Kidney (tissue), 22 donors: ENCODE measurements at places on chromosomes 12 and 14. TPM values are rescaled to one million over a fixed set of nuclear protein-coding genes. Genes with fewer than 3 reads are reported as not detected.
A peak's percentile ranks its signal among the peaks of the same experiment; 100 is the strongest.

- no peaks in the 10 kb centered on the region for H3K27me3 ChIP-seq
- H3K4me1 ChIP-seq, result peaks cover 14% of the 10 kb centered on the region
- DNase-seq, result no peak
- H3K4me3 ChIP-seq, result no peak overlapping the region
- H3K27ac ChIP-seq, result no peak overlapping the region
Observed at GRCh38 chr12:22541496-22542155, 2.7 kb downstream of the C2CD5 start.

GRCh38 chr14:21350539-21350938 lies 33.3 kb downstream of the SUPT16H start:
- no peak for DNase-seq
- H3K4me3 ChIP-seq, result no peak overlapping the region
- no peaks in the 10 kb centered on the region for H3K27me3 ChIP-seq
- H3K4me1 ChIP-seq, result no peaks in the 10 kb centered on the region
- H3K36me3 ChIP-seq, result peaks cover 8% of the 10 kb centered on the region
- no peak overlapping the region for H3K27ac ChIP-seq

GRCh38 chr12:7078163-7078562 lies 14.1 kb downstream of the C1R start:
- no peak overlapping the region for H3K4me3 ChIP-seq
- H3K27me3 ChIP-seq, result no peaks in the 10 kb centered on the region
- no peak for DNase-seq
- H3K4me1 ChIP-seq, result no peaks in the 10 kb centered on the region

- DNase-seq, result no peak
- no peak overlapping the region for H3K4me3 ChIP-seq
- H3K36me3 ChIP-seq, result peaks cover 15% of the 10 kb centered on the region
- H3K27ac ChIP-seq, result no peak overlapping the region
Observed at GRCh38 chr12:110015132-110015531, 15.9 kb downstream of the ANKRD13A start.

DNA sequence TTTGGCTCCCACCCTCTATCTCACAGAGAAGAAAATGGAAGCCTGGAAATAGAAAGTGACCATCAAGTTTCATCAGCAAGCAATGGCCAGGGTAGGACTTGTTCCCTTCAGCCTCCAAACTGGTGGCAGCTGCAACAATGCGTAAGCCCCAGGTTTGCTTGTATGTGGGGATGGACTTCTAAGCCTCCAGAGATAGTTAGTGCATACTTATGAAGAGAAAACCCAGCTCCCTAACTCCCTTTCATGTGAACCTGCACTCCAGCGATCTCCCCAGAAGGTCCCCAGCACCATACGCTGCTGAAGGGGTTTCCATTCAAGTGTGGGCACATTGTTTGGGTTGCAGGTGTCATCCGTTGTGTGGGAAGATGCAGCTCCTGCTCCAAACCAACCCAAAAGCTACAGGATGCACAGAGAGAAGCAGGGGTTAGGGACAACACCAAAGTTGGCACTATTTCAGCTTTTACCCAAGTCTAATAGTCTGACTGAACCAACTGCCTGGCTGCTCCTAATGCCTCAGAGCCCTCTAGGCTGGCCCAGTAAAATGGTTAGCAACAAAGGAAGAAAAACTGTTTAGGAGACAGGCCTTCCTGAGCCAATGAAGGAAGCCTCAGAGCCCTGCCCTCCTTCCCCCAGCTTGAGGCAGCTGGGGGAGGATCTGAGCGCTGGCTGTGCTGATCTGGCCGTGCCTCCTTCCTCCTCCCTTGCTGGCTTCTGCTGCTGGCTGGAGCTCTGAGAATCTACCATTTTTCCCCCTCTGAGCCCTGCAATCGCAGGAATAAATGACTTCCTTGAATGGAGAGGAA lies 12.3 kb downstream of the ZFP36L1 start:
- peak; percentile 90 for DNase-seq
- H3K4me1 ChIP-seq, result peaks cover 11% of the 10 kb centered on the region
- H3K27ac ChIP-seq, result peak overlapping the region; percentile 76
- H3K27me3 ChIP-seq, result no peaks in the 10 kb centered on the region

- no peaks in the 10 kb centered on the region for H3K36me3 ChIP-seq
- no peaks in the 10 kb centered on the region for H3K27me3 ChIP-seq
Observed at GRCh38 chr14:68076451-68076850, 256.9 kb downstream of the RAD51B start.

GRCh38 chr14:74578479-74578878 lies 33.6 kb downstream of the LTBP2 start:
- no peaks in the 10 kb centered on the region for H3K27me3 ChIP-seq
- H3K4me1 ChIP-seq, result peaks cover 12% of the 10 kb centered on the region
- no peak overlapping the region for H3K4me3 ChIP-seq
- H3K27ac ChIP-seq, result no peak overlapping the region
- H3K36me3 ChIP-seq, result no peaks in the 10 kb centered on the region

GRCh38 chr14:104877066-104877805 lies 12.2 kb downstream of the CEP170B start:
- DNase-seq, result peak; percentile 57
- H3K27me3 ChIP-seq, result no peaks in the 10 kb centered on the region
- peaks cover 2% of the 10 kb centered on the region for H3K4me1 ChIP-seq
- H3K4me3 ChIP-seq, result no peak overlapping the region
- peaks cover 8% of the 10 kb centered on the region for H3K36me3 ChIP-seq

DNA sequence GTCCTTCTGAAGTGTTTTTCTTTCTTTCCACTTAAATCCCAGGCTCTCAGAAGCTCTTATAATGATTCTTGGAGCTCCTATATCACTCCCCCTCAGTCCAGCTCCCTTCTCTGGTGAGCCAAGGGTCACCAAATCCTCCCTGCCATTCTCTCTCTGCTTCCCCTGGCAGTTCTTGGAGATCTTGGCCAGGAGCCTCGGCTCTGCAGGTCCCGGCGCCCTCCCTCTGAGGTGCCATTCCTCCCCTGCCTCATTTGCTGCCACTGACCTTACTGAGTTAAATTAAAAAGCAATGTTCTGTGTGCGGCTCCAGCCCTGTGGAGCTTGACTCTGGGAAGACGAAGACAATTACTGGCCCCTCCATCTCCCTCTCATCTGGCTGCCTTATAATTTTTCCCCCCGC lies 7.0 kb downstream of the CISTR start:
- no peak for DNase-seq
- peaks cover 24% of the 10 kb centered on the region for H3K27me3 ChIP-seq
- peaks cover 6% of the 10 kb centered on the region for H3K4me1 ChIP-seq
- H3K36me3 ChIP-seq, result no peaks in the 10 kb centered on the region
- no peak overlapping the region for H3K4me3 ChIP-seq

DNA sequence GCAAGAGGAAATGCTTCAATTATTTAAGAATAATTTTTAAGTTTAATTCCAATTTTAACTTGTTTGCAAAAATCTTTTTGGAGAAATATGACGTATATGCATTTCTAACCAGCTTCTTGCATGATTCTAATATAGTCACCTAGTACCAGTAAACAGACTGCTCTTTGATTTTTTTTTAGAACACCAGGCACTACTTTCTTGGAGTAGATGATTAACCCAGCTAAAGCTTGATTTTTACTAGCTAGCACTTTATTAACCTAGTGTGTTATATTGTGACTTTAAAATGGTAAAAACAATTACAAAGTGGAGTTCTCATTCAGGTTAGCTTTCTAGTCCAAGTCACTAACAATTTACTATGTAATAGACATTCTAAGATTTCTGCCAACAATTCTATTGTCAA lies 32.6 kb upstream of the FGD4 start:
- peaks cover 9% of the 10 kb centered on the region for H3K4me1 ChIP-seq
- no peak overlapping the region for H3K27ac ChIP-seq
- no peak overlapping the region for H3K4me3 ChIP-seq

DNA sequence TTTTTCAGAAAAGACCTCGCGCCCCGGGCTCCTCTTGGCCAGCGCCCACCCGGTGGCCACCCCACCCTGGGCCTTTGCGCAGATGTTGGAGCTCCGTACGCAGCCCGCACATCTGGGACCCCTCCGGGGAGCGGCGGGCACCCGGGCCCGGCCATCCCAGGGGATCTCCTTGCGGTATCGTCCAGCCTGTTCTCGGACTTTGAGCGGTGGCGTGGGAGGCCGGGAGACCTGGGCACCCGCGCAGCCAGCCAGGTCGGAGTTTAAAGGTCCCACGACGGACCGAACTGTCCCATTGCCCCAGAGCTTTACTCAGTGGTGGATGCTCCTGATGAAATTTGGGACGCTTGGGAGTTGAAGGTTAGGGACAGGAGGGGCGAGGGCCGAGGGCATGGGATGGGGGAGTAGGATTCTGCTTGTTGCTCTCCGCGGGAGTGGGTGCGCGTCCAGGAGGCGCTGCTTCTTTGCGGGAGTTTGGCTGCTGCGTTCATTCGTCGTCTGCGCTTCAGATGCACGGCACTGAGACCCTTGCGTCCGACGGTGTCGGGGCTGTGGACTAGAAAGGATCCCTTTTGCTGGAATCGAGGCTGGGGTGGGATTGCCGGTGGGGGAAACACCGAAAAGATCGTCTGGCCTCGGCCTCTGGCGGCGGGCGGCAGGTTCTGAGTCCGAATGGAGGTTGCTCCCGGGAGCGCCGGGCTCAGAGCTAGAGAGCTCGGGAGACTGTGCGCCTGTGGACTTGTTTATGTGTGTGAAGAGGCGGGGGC lies 1.4 kb downstream of the NTF3 start:
- peaks cover 12% of the 10 kb centered on the region for H3K27me3 ChIP-seq
- H3K4me1 ChIP-seq, result peaks cover 2% of the 10 kb centered on the region

- H3K27me3 ChIP-seq, result no peaks in the 10 kb centered on the region
- no peaks in the 10 kb centered on the region for H3K4me1 ChIP-seq
- H3K27ac ChIP-seq, result no peak overlapping the region
- H3K36me3 ChIP-seq, result no peaks in the 10 kb centered on the region
- no peak overlapping the region for H3K4me3 ChIP-seq
- no peak for DNase-seq
Observed at GRCh38 chr12:130419116-130419515, 81.4 kb downstream of the PIWIL1 start.

GRCh38 chr12:93979189-93979588 lies 169.2 kb upstream of the PLXNC1 start:
- no peaks in the 10 kb centered on the region for H3K36me3 ChIP-seq
- no peak overlapping the region for H3K4me3 ChIP-seq
- H3K27ac ChIP-seq, result no peak overlapping the region
- H3K27me3 ChIP-seq, result no peaks in the 10 kb centered on the region
- peak; percentile 52 for DNase-seq
- no peaks in the 10 kb centered on the region for H3K4me1 ChIP-seq

The MED13L gene
- total RNA-seq, result 153 TPM

The PTPRB gene
- total RNA-seq, result 71.6 TPM
